ENCODE measurements at places on chromosomes 5 and 9.

- DNase-seq: no peak
Measured at GRCh38 chr5:143879646-143880045, 67.7 kb downstream of the HMHB1 start.

DNA sequence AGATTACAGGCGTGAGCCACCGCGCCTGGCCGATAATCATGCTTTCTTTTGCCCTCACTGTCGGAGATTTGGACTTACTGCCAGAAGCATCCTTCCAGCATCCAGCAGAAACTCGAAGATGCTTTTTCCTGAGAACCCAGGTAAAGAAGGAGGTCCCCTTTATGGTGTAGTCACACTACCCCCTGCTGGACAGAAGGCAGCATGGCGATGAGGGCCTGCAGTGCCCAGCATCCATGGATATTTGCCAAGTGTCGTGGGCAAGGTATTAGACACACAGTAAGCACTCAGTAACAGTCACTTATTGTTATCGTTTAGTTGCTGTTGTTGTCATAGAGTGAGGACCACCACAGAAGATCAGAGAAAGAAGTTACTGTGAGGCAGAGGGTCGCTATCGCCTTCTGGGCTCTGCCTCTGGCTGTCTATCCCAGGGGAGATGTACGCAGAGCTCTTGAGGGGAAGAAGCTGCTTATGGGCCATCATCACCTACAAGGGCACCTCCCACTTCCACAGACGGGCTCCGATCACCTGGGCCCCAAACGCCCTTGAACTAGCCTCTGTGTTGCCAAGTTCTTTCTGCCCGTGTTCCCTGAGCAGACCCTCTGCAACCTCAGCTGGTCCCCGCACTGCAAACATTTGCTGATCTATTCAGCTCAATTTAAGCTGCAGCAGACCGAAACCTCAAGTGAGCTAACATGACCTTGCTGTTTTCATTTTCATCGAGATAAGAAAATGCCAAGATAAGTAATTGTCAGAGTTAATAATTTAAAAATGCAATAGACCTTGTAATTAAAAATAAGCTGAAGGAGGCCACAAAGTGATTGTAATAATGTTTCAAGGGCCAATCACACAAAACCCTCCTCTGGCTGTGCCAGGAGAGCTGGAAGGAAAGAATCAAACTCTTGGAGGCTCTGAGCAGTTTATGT lies 23.9 kb downstream of the C5orf15 start:
- DNase-seq: no peak

DNA sequence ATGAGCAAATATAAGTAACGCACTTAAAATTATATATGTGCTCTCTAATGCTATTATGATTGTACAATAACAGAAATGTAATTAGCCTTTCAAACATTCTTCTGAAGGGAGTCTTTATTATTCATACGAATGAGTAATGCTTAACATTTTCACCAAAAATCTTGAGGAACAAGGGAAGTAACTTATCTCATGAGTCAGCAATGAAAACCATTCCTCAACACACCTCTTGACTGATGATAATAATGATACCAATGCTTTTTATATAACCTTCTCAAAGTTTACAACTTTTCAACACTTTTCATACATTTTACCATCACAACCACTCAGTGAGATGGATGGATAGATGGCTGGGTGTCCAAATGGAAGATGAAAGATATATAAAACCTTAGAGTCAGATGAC lies 369.3 kb downstream of the BNC2 start:
- no peak for DNase-seq

GRCh38 chr5:174325961-174326360 lies 280.5 kb downstream of the NSG2 start:
- no peak for DNase-seq

GRCh38 chr5:115735108-115735998 lies 81.1 kb downstream of the CDO1 start:
- DNase-seq: no peak

DNA sequence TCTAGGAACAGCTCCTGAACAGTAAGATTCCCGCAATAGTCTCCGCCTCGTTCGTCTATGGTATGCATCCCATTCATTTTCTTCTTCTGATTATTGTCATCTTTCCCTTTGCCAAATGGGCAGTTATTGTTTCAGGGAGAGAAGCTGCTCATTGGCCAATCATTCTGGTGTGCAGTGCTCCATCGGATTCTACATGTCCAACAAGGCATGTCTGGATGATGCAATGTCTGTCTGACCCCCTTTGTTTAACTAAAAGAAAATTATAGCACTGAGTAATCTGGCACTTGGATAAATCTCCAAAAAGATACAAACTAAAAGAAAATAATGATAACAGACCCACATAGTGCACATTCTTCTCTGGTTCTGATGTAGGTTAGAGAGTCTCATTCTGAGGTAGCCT lies 515.6 kb upstream of the DMAC1 start:
- DNase-seq: no peak

- no peak for DNase-seq
Measured at GRCh38 chr9:123787416-123787815, 142.5 kb downstream of the DENND1A start.

DNA sequence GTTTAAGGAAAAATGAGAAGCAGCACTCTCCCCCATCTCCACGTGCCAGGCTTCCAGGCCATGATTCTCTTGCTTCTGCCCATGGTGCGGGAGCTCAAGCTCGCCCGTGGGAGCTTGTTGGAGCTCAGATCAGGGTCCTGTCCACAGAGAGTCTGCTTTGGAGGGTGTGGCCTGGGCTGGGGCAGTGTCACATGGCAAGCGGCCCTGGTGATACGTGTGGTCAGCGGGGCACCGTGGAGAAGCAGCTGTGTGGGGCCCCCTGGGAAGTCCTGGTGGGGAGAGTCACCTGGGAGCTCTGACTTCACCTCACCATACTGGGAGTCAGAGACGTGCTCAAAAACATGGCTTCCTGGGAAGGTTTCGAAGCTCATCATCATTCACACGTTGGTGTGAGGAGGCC lies 275.3 kb downstream of the GADD45G start:
- no peak for DNase-seq

Data from stimulated activated CD8-positive, alpha-beta memory T cell treated with anti-CD3 and anti-CD28 coated beads, Interleukin-2, amount 100 ng/mL, for 1 hour (primary cell).